Kidney epithelial cell (primary cell): ENCODE measurements at places on chromosomes 12 and 14.

DNA sequence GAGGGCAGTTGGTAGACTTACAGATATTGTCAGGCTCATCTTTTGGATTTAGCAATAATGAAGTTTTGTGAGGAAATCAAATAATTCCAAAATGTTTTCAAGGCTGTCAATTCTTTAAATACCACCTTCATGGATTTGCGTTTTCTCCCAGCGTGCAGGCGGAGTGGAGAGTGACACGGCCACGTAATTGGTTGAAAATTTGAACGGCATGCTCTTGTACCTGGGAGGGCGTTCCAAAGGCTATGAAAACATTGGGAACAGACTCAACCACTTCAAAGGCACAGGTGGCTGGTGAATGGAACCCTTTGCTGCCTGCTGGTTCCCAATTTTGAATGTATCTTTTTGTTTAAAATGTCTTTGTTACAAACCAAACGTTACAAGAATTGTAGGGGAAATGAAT is 12.4 kb downstream of the SMIM41 start:
- DNase-seq, result no peak

GRCh38 chr12:95959107-95959506 is 16.0 kb downstream of the AMDHD1 start:
- DNase-seq, result no peak

- DNase-seq, result no peak
These were observed 419.4 kb downstream of the RAD51B start for GRCh38 chr14:68238976-68239375.

DNA sequence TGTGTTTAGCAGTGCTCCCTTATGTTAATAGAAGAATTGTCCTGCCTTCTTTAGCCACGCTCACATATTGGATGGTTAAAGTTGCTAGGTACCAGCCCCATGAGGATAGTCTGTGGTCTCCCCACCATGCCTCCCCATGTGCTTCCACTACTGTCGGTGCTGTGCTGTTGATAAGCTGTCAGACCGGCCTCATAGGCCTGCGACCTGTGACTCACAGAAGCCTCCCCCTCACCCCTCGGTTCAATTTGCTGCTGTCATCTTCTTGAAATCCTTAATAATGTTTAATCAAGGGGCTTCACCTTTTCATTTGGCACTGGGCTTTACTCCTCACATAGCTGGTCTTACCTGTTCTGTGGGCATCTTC is 227.2 kb downstream of the NPAS3 start:
- DNase-seq, result no peak

- DNase-seq, result no peak
These were observed 4.7 kb downstream of the RARG start for GRCh38 chr12:53227341-53227740.

GRCh38 chr12:65651060-65651459 is 173.2 kb upstream of the HMGA2 start:
- no peak for DNase-seq

- no peak for DNase-seq
These were observed 15.3 kb downstream of the SLC6A12 start for GRCh38 chr12:198705-199104.

GRCh38 chr12:101297661-101298060 is 17.8 kb downstream of the UTP20 start:
- DNase-seq, result no peak

DNA sequence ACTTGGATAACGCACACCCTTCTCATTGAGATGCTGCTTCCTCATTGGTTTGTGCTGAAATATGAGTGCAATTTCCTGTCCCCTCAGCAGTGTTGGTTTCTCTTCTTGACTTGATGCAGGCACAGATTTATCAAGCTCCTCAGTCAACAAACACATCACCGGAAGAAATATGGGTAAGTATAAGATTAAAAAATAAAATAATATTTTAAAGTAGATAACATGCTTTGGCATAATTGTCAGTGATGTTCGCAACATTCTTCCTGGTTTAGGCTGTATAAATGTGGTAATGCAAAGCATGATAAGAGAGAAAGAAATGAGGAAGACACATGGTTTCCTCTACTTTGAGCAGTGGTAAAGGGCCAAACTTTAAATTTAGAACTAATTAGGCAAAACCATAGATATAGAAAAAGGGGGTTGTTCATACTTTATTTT is at the start of gene GPR65:
TSS of gene GPR65 (plus strand) at position 86 of the 432 bp plus-strand sequence. CDS start 5,713 bp downstream, outside the sequence.
- DNase-seq, result no peak

- DNase-seq, result no peak
These were observed 7.4 kb downstream of the SMAGP start for GRCh38 chr12:51262758-51263177.

DNA sequence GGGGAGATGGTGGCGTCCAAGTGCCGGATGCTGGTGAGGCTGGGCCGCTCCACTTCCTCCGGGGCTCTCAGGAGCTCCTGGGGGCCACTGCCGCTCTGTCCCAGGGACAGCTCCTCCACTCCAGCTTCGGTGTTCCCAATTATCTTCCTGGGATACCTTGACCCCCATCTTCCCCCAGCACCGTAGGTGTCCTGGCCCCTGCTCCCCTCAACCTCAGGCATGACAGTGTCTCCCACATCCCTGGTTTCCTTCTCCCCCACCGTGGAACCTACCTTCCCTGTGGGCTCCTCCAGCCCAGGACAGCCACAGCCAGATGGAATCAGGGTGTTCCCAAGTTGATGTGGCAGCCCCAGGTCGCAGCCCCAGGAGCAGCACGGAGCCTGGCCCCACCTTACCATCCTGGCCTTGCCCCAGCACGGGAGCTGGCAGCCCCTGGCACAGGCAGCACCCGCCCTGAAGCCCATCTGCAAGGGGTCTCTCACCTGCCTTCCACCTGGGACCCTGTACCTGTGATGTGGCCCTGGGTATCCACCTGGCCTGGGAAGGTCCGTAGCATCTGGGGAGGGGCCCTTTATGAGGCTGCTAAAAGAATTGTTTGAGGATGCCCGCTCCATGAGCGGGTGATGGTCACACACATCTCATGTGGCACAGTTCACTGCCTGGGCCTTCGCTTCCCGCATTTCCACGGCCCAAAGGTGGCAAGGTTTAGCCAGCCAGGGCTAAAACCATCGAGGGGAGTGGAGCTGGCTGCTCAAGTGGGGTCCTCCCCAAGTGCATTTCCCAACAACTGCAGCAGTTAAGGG is 4.1 kb downstream of the TMEM121 start:
- no peak for DNase-seq

- DNase-seq, result no peak
These were observed 39.0 kb upstream of the WNK1 start for GRCh38 chr12:713281-713875.

- DNase-seq, result no peak
These were observed 9.4 kb downstream of the WASHC3 start for GRCh38 chr12:102052192-102053061.

- no peak for DNase-seq
These were observed 103.0 kb downstream of the C12orf42 start for GRCh38 chr12:103392722-103393121.

GRCh38 chr12:99758997-99759396 is 111.4 kb downstream of the GARIN6 start:
- DNase-seq, result no peak

- DNase-seq, result no peak
These were observed 176.5 kb downstream of the PIWIL1 start for GRCh38 chr12:130514149-130514551.

DNA sequence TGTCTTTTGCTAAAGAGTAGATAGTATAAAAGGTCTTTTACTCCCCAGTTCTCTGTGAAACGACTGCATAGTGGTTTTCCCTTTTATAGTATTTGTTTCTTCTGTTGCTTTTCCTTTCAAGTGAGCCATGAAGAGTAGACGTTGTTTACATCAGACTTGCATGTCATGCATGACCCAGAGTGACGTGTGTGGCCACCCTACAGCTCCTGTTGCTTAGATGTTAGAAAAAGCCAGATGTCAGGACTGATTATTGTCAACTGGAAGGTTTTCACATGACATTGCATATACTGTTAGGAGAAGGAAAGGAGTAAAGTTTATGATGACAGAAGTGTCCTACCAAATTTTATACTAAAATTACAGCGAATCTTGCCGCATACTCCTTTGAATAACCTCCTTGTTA is 1.3 kb upstream of the RD3L start:
- DNase-seq, result no peak

DNA sequence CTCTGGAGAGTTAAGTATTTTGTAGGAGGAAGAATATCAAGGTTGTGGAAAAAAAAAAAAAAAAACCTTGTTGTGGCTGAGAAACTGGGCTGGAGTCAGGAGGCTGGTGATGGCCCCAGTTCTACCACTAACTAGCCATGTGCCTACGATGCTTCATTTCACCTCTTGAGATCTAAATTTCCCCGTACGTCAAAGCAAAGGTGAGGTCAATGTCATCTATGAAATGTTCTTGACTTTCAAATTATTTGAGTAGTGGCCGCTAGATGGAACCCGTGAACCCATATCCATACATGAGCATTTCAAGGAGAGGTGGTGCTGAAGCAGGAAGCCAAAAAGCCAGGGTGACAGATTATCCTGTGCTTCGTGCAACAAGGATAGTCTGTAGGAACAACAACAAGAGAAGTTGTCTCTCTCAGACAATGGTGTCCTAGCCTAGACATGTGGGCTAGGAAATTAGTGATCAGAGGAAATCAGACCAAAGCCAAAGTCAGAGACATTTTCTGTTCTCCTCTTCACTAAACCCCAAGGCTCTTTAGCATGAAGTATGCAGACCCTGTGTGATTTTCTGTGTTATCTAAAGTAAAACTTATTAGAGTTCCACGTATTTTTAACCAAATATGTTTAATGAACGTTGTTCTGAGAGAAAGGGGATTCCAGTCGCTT is 95.5 kb upstream of the ETV6 start:
- DNase-seq, result no peak
